Activated CD4-positive, alpha-beta T cell treated with anti-CD3 and anti-CD28 coated beads for 36 hours (primary cell): ENCODE measurements at places on chromosomes 6 and 20. TPM values are rescaled to one million over a fixed set of nuclear protein-coding genes. Genes with fewer than 3 reads are reported as not detected.

RIPPLY2 gene
- not detected for total RNA-seq

PSMF1 gene
- 178 TPM for total RNA-seq

CGA gene
- total RNA-seq: not detected

FNDC11 gene
- total RNA-seq: 0.18 TPM

- no peak overlapping the region for H3K4me3 ChIP-seq
- no peak overlapping the region for H3K27ac ChIP-seq
- DNase-seq: no peak
These were observed 44.1 kb upstream of the RIN2 start for GRCh38 chr20:19713822-19714578.

DNA sequence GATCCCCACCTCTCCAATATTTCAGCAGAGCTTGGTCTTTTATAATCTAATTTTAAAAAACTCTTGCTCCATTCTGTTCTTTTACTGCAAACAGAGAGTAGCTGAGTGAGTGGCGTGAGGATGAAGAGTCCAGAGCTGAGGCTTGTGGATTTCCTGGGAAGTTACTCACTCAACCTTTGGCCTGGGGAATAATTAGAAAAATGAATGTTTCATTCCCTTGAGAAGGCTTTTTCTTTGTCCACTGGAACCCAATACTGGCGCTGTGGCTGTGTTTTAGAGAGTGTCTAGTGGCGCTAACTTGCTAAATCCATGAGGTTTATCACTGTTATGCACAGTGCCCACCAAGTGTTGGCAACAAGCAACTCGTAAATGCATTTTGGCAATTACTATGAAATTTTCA, 251.5 kb downstream of the HIVEP2 start:
- no peak for DNase-seq
- no peaks in the 10 kb centered on the region for H3K36me3 ChIP-seq
- no peaks in the 10 kb centered on the region for H3K27me3 ChIP-seq
- no peak overlapping the region for H3K4me3 ChIP-seq

- H3K36me3 ChIP-seq: no peaks in the 10 kb centered on the region
- H3K27ac ChIP-seq: peak overlapping the region; percentile 86
- H3K27me3 ChIP-seq: no peaks in the 10 kb centered on the region
These were observed 236.3 kb upstream of the ZNF217 start for GRCh38 chr20:53829724-53830521.

GRCh38 chr6:2477666-2478065, 232.3 kb upstream of the GMDS start:
- H3K4me3 ChIP-seq: no peak overlapping the region
- H3K36me3 ChIP-seq: peaks cover 3% of the 10 kb centered on the region
- DNase-seq: no peak
- no peak overlapping the region for H3K27ac ChIP-seq

GRCh38 chr6:125586074-125586473, 163.4 kb upstream of the HEY2 start:
- H3K4me3 ChIP-seq: no peak overlapping the region
- H3K4me1 ChIP-seq: no peaks in the 10 kb centered on the region
- DNase-seq: no peak
- H3K27me3 ChIP-seq: peaks cover 19% of the 10 kb centered on the region
- no peak overlapping the region for H3K27ac ChIP-seq
- no peaks in the 10 kb centered on the region for H3K36me3 ChIP-seq

DNA sequence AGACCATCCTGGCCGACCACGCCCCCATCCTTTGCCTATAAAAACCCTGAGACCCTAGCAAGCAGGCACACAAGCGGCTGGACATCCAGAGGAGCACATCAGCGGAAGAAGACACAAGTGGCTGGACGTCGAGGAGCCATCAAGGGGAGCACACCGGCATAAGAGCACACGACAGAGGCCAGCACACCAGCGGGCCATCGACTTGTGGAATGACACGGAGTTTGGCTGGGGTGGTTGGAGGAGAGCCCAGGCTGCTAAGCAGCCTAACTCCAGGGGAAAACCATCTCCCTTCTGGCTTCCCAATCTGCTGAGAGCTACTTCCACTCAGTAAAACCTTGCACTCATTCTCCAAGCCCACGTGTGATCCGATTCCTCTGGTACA, 44.8 kb upstream of the BCLAF1 start:
- no peak overlapping the region for H3K4me3 ChIP-seq
- H3K36me3 ChIP-seq: no peaks in the 10 kb centered on the region
- H3K27ac ChIP-seq: no peak overlapping the region
- DNase-seq: no peak
